ENCODE measurements at places on chromosomes 1 and 21. TPM values are rescaled to one million over a fixed set of nuclear protein-coding genes. Genes with fewer than 3 reads are reported as not detected.

DNA sequence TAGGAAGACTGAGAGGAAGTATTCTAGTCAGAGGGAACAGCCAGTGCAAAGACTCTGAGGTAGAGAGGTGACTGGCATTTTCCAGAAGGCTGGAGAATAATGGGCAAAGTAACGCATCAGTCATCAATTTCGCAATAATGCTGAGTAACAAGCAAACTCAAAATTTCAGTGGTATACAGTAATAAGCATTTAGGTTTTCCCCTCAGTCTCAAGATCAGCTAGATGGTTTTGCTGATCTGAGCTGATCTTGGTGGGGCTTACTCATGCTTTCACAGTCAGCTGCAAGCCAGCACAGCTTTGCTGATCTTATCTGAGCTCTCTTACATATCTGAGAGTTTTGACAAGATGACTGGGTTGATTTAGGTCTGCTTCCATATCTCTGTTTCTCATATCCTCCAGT lies 108.7 kb downstream of the TSEN15 start:
- no peak overlapping the region for H3K4me3 ChIP-seq
- H3K36me3 ChIP-seq, result no peaks in the 10 kb centered on the region
- H3K27me3 ChIP-seq, result no peaks in the 10 kb centered on the region
- no peaks in the 10 kb centered on the region for H3K4me1 ChIP-seq
- no peak overlapping the region for H3K27ac ChIP-seq
- no peak for DNase-seq

Gene ESPN
- total RNA-seq, result 14.2 TPM

Gene BMP8B
- 4.9 TPM for total RNA-seq

DNA sequence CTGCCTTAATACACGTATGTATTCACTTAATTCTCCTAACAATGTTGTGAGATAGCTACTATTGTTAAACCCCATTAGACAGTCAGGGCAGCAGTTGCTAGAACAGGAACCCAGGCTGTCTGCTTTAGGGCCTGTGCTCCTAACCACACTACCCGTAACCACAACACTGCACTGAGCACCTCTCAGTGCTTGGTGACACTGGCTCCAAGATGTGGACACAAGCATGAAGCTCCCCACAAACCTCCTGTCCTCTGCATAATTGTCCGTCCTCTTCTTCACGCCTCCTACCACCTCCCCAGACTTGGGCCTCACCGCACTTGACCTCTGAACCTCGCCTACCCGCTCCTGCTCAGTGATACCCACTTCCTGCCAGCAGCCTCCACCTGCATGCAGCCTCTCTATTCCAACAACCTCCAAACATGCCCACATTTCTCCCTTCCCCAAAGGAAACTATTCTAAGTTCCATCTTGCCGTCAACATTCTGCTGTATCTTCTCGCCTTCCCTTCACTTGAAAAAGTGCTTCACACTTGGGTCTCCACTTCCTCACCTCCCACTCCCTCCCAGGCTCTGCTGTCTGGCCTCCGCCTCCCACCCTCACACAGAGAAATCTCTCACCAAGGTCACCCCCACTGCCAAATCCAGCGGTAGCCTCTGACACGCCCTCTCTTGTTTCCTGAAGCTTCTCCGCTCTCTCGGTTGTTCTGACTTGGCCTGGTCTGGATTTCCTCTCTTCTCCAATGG lies 14.6 kb upstream of the AHDC1 start:
- H3K4me1 ChIP-seq, result no peaks in the 10 kb centered on the region
- no peak overlapping the region for H3K4me3 ChIP-seq
- DNase-seq, result no peak
- H3K36me3 ChIP-seq, result no peaks in the 10 kb centered on the region
- no peaks in the 10 kb centered on the region for H3K27me3 ChIP-seq
- no peak overlapping the region for H3K27ac ChIP-seq

GRCh38 chr1:38138498-38139233 lies 92.1 kb upstream of the POU3F1 start:
- H3K4me1 ChIP-seq, result peaks cover 8% of the 10 kb centered on the region
- H3K4me3 ChIP-seq, result no peak overlapping the region

DNA sequence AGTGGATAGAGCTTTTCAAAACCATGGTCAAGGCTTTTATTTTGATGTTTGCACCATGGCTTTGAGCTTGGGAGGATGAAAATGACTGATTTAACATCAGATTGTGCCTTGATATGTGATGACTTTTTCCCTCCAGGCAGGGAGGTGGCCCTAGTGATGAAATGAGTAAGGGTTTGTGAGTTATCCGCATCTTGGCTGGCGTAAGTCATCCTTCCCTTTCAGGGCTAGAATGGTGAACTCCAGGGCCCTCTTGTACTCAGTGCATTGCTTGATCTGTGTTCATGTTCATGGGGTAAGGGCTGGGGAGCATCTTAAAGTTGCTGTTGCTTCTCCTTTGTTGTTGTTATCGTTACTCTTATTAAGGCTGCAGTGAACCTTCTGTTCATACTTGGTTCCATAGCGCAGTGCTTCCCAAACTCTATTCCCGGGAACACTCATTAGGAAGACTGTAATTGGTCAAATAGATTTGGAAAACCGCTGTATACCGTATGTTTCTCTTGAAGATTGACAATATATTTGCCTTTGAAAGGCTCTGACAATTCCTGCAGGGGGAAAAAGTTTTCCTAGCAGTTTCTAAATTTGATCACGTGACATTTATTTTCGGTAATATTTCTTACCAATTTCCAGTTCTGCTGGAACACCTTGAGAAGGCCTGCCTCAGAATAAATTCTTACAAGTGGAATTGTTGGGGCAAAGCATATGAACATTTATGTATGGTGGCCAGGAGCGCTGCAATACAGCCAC lies 23.1 kb downstream of the GPR137B start:
- no peaks in the 10 kb centered on the region for H3K36me3 ChIP-seq
- no peaks in the 10 kb centered on the region for H3K27me3 ChIP-seq
- H3K27ac ChIP-seq, result no peak overlapping the region
- H3K4me1 ChIP-seq, result peaks cover 11% of the 10 kb centered on the region
- DNase-seq, result no peak

DNA sequence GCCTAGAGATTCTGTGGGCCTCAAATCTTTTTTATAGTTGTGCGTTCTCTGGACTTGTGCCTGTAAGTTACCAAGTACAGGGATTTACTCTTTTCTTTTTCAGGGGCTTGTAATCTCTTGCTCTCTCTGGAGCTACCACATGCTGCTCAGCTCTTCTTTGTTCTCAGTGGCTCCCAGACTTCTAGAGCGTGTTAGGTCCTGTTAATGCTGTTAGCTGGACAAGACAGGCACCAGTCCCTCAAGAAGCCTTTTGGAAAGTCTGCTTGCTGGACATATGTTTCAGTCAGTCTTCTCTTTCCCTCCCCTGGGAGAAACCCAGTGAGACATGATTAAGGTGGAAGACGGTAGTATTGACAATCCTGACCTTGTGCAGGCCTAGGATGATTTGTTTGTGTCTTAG lies 29.4 kb downstream of the KCNK2 start:
- no peaks in the 10 kb centered on the region for H3K4me1 ChIP-seq
- H3K27me3 ChIP-seq, result no peaks in the 10 kb centered on the region
- H3K27ac ChIP-seq, result no peak overlapping the region

DNA sequence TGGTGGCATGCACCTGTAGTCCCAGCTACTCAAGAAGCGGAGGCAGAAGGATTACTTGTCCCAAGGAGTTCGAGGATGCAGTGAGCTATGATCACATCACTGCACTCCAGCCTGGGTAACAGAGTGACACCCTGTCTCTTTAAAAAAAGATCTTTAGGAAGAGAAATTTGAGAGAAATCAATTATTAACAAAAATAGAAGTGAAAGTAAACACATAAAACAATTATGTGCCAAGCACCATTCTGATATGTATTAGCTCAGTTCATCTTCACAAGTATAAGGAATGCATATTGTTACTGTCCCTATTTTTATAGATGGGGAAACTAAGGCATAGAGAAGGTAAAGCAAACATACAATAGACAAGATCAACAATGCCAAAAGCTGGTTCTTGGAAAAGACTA lies 48.1 kb downstream of the MATN1 start:
- no peak overlapping the region for H3K4me3 ChIP-seq
- H3K27ac ChIP-seq, result no peak overlapping the region
- no peaks in the 10 kb centered on the region for H3K4me1 ChIP-seq
- DNase-seq, result no peak
- no peaks in the 10 kb centered on the region for H3K36me3 ChIP-seq
- H3K27me3 ChIP-seq, result no peaks in the 10 kb centered on the region

- H3K27me3 ChIP-seq, result no peaks in the 10 kb centered on the region
- H3K36me3 ChIP-seq, result no peaks in the 10 kb centered on the region
- H3K4me1 ChIP-seq, result peaks cover 22% of the 10 kb centered on the region
- no peak for DNase-seq
- peak overlapping the region; percentile 6 for H3K27ac ChIP-seq
These were observed 3.6 kb downstream of the ABCA4 start for GRCh38 chr1:94117259-94117851.

- H3K36me3 ChIP-seq, result no peaks in the 10 kb centered on the region
- DNase-seq, result peak; percentile 74
- H3K4me3 ChIP-seq, result no peak overlapping the region
- no peaks in the 10 kb centered on the region for H3K27me3 ChIP-seq
- H3K27ac ChIP-seq, result peak overlapping the region; percentile 57
These were observed 11.5 kb downstream of the LRRN2 start for GRCh38 chr1:204673909-204674649.

DNA sequence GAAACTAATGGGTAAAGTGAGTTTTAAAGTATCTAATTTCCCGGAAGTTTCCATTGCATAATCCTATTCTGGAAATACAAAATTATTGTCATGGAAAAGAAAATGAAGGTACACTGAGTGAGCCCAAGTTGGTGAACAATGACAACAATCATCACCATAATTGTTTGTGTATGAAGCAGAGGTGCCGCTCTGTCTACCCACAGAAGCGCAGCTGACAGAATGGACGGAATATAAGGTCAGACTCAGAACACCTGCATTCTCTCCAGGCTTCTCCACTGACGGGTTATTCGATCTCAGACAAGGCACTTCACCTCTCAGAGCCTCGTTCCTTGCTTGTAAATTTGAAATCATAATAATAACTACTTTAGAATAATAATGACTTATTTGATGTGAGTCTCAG lies 99.1 kb upstream of the NGF start:
- no peak overlapping the region for H3K27ac ChIP-seq
- H3K4me3 ChIP-seq, result no peak overlapping the region
- no peaks in the 10 kb centered on the region for H3K36me3 ChIP-seq
- no peak for DNase-seq
- no peaks in the 10 kb centered on the region for H3K4me1 ChIP-seq
- no peaks in the 10 kb centered on the region for H3K27me3 ChIP-seq

DNA sequence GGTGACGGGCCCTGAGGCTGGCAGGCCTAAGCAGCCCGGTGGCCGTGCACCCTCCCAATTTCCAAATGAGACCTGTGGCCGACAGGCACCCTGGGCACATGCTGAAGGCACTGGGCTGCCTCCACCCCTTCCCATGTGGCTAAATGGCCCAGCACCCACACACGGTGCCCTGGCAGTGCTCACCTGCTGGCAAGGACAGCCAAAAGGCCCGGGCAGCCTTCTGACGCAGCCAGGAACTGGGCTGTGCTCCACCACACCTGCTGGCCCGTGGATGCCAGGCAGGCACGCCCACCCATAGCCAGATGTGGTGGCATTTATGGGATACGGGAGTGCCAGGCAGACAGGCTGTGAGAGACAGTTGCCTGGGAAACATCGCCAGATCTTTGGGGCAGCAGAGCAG lies 4.0 kb upstream of the FAAP20 start:
- no peak overlapping the region for H3K4me3 ChIP-seq
- no peaks in the 10 kb centered on the region for H3K27me3 ChIP-seq
- no peaks in the 10 kb centered on the region for H3K36me3 ChIP-seq
- H3K27ac ChIP-seq, result peak overlapping the region; percentile 68

DNA sequence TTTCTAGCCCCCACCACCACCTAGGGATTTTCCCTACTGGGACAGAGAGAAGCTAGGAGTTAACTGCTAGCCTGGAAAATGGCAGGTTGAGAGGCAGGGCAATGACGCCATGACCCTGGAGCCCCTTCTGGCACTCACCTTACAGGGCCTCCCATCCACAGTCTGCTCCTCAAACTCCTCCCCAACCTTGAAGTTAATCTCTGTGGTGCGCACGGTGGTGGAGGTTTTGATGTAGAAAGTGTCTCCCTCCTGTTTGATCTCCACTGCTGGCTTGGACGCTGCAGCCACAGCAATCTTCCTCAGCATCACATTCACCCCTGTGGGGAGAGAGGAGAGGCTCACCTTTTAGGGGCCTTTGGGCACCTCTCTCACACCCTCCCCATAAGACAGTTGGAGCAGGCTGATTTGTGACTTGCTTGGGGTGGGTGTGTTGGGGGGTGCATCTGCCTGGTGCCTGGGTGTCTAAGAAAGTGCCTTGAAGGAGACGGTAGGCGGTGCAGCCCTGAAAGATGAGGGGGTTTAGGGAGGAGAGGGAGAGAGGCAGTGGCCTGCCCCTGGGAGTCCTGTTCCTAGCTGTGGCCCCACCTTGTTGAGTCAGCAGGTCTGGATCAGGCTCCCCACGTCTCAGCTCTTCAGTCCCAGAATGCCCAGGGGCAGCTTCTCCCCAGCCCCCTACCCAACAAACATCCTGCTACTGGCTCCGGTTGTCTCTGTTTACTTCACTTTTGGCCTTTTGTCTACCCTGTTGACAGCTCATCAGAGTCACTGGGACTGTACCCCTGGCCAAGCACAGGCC lies 4.4 kb downstream of the CRABP2 start:
- H3K27me3 ChIP-seq, result no peaks in the 10 kb centered on the region
- no peak for DNase-seq
- no peaks in the 10 kb centered on the region for H3K36me3 ChIP-seq
- H3K4me1 ChIP-seq, result peaks cover 7% of the 10 kb centered on the region
- no peak overlapping the region for H3K27ac ChIP-seq

DNA sequence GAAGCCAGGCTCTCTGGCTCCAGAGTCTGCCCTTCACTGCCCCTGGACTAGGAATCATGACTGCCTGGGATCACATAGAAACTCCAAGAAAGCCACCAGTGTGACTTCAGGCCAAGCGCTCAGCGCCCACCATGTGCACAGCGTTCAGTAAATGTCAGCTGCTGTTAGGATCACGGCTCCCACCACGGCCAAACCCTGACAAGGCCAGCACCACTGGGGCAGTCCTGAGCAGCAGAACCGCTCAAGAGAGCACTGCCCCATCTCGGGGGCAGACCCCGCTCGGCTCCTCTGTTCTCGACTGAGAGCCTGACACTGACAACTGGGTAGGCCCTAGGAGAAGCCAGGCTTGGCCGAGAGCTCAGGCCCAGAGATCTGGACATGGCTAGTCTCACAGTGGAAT lies 10.0 kb downstream of the CAPZB start:
- peaks cover 4% of the 10 kb centered on the region for H3K36me3 ChIP-seq
- no peaks in the 10 kb centered on the region for H3K4me1 ChIP-seq
- no peaks in the 10 kb centered on the region for H3K27me3 ChIP-seq
- H3K4me3 ChIP-seq, result no peak overlapping the region
- no peak overlapping the region for H3K27ac ChIP-seq

- H3K36me3 ChIP-seq, result no peaks in the 10 kb centered on the region
- H3K4me3 ChIP-seq, result no peak overlapping the region
- no peaks in the 10 kb centered on the region for H3K27me3 ChIP-seq
- H3K27ac ChIP-seq, result no peak overlapping the region
- H3K4me1 ChIP-seq, result no peaks in the 10 kb centered on the region
These were observed 167.7 kb upstream of the PTGFR start for GRCh38 chr1:78322928-78323680.

- H3K4me3 ChIP-seq, result no peak overlapping the region
- no peaks in the 10 kb centered on the region for H3K27me3 ChIP-seq
- H3K4me1 ChIP-seq, result peaks cover 2% of the 10 kb centered on the region
- no peaks in the 10 kb centered on the region for H3K36me3 ChIP-seq
- no peak for DNase-seq
- no peak overlapping the region for H3K27ac ChIP-seq
These were observed 8.4 kb upstream of the VCAM1 start for GRCh38 chr1:100710906-100711682.

GRCh38 chr1:15272009-15272781 lies 25.2 kb downstream of the FHAD1 start:
- H3K27me3 ChIP-seq, result no peaks in the 10 kb centered on the region
- peak; percentile 89 for DNase-seq
- no peak overlapping the region for H3K27ac ChIP-seq
- H3K4me3 ChIP-seq, result no peak overlapping the region

All from kidney (tissue), 22 donors.